Activated CD8-positive, alpha-beta T cell treated with anti-CD3 and anti-CD28 coated beads for 36 hours (primary cell): ENCODE measurements at places on chromosomes 3 and 15. TPM values are rescaled to one million over a fixed set of nuclear protein-coding genes. Genes with fewer than 3 reads are reported as not detected.

- DNase-seq, result no peak
Observed at GRCh38 chr3:104952146-104952972, 414.4 kb upstream of the ALCAM start.

DNA sequence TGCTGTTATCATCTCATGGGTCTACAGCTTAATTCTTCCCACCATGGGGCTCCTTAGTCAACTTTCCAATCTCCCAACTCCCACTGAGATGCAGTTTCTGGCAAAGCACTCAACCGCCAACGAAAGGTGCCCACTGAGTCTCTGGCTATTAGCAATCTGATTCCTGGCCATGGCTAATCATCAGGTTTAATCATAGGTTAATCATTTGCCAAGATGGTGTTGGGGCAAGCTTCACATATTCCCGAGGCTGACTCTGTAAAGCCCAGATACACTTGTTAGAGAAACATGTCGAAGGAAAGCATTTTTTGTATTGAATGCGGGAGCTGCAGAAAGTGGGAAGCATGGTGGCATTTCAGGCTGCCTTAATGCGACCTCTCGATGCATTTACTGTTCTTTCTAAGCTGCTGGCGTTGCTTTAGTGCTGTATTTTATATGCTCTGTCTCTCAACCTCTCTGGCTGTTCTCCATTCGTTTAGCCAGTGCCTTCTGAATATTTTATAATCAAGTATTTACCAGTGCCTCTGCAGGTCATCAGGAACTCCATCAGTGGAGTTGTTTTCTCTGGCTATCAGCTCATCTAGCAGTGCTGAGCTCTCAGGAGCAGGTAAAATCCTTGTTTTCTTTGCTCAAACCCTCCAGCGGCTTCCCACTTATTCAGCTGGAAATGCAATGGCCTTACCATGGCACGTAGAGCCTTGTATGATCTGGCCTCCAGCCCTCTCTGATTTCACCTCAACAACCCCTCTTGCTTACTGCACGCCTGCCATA is 67.0 kb downstream of the EDEM1 start:
- no peak for DNase-seq

- no peak for DNase-seq
Observed at GRCh38 chr3:28761375-28761774, 412.8 kb upstream of the AZI2 start.

- DNase-seq, result peak; percentile 53
Observed at GRCh38 chr3:31077021-31077601, 182.7 kb upstream of the GADL1 start.

DNA sequence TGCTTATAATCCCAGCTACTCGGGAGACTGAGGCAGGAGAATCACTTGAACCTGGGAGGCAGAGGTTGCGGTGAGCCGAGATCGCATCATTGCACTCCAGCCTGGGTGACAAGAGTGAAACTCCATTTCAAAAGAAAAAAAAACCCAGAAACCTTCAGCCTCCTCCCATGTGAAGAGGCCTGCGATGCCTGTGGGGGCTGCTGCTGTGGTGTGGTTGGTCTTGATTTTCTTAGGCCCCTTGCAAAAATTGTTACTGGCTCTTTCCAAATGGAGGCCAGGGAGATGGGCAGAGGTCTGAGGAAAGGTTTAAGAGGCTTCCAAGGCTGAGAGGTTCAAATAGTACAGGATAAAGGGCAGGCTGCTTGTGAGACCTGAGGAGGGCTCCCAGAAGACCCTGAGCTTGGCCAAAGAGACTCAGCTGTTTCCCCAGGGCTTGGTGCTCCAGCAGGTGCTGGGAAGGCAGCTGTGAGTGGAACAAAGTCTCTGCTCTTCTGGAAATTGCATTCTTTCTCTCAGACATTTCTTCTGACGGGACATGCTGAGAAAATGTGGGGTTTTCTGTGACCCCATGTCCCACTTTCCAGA is 18.4 kb downstream of the GCSAM start:
- no peak for DNase-seq

DNA sequence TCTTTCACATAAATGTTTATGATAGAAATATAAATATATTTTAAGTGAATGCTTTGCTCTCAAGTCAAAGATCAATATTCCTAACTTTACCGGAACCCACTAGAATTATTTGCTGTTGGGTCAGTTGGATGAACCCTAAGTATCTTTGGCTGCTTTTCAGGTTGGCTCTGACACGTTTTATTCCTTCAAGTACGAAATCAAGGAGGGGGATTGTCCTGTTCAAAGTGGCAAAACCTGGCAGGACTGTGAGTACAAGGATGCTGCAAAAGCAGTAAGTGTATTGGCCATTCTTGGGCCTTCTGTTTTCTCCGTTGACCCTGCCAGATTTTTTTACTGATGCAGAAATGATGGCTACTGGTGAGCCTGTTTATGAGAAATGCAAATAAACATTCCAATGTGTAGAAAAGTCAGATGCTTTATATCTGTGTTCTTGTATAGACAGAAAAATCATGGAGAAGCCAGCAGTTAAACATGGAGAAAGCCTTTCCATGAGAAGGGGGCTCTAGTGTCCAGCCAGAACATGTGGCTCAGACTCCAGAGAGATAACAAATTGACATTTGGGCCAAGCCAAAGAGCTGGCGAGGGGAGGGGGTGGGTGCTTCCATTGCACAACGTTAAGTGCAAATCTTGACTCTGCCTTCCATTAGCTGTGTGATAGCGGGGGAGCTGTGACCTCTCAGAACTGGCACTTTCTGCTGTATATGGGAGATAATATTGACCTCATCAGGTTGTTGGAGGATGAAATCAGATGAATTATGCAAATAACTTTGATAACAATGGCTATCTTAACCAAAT is 3.0 kb downstream of the KNG1 start:
- no peak for DNase-seq

DNA sequence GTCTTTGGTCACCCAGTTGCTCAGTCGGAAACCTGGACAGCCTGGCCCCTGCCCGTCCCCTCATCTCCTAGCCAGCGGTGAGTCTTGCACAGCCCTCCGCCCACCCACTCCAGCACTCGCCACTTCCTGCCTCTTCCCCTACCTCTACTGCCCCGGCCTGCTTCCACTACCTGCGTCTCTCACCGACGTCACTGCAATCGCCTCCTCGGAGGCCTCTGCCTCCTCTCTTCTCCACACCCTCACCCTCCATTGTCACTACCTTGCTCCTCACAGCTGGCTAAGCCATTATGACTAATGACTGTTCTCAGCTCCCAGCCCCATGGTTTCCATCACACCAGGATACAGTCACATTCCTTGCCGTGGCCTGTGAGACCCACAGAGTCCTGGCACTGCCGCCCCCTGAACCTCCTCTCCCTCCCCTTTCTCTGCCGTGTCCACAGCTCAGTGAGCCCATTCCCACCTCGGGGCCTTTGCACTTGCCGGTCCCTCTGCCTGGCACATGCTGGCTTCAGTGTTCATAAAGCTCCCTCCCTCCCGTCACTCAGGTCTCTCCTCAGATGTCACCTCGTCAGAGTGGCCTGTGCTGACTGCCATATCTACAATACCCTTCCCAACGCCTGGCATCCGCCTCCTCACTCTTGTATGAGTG is 104.8 kb downstream of the FBLN2 start:
- DNase-seq, result peak; percentile 73

DNA sequence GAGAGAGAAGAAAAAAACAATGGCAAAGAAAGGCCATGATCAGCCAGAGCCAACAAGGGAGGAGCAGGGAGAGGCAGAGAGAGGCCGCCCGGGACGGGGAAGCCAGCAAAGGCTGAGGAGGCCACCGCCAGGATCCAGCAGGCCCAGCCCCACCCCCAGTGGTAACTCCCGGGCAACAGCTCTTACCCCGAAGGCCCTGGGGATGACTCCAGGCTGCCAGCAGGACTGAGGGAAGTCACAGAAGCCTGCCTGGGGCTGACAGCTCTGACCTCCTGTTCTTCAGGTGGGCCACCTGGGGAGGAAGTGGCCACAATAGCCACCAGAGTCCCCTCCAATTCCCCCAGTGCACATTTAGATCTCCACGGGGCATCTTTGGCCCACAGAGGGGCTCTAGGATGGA is 184.3 kb upstream of the LINGO1 start:
- DNase-seq, result no peak

GRCh38 chr3:38133209-38133556 is 3.7 kb downstream of the ACAA1 start:
- DNase-seq, result no peak

DNA sequence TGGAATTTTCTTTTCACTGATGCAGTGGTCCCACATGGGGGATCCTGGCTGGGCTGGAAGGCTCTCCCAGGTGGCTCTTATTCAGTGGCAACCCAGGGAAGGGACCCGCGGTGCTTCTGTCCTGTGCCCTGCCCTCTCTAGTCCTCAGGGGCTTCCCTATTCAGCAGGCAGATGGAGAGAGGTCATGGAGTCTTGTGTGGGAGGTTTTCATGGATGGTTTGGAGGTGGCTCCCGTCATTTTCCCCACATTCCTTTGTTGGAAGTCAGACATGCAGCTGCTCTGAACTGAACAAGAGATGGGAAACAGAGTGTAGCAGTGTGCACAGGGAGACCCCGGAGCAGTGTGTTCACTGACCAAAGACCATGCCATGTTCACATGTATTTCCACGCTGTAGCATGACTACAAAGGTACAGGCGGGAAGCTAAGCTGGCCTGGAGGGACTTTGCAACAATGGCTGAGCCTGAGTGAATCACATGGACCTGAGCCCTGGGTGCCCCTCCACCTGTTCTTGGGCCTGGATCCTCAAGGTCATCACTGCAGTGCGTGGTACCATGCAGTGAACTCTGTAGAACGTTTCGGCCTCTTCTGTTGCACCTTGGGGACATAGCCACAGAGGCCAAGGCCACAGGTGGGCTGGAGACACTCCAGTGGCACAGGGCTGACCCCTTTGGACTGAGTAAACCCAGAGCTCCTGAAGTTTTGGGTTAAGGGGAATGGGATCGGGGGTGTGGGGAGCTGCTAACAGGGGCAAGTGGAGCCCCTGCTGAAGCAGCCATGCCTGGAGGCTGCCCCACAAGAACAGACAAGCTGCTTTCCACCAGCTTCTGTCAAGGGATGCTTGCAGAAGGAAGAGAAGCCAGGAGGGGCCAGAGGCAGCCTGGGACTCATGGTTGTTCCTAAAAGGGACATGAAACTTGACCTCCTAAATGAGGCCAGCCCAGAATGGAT is 123.0 kb downstream of the ASB7 start:
- DNase-seq, result no peak

NECTIN3 gene
- total RNA-seq, result 3.0 TPM

FAM3D gene
- total RNA-seq, result not detected

ZKSCAN7 gene
- total RNA-seq, result 4.0 TPM
